ENCODE measurements at places on chromosomes 3 and 15.

DNA sequence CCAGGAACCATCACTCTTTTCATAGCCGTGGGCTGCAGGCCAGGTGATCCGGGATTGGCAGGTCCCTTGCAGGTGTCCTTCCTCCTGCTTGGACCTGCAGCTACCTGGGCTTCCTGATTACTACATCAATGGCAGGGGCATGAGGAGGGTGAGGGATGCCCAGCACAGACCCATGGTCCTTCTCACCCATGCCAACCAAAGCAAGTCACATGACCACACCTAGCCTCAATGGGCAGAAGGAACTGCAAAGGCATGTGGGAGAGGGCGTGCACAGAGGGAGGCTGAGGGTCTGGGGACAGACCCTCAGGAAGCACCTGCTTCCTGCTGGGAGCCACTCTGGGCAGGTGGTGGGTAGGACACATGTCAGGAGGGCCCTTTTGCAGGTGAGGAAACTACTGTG, 105.2 kb downstream of the NUP210 start:
- no peak for DNase-seq

DNA sequence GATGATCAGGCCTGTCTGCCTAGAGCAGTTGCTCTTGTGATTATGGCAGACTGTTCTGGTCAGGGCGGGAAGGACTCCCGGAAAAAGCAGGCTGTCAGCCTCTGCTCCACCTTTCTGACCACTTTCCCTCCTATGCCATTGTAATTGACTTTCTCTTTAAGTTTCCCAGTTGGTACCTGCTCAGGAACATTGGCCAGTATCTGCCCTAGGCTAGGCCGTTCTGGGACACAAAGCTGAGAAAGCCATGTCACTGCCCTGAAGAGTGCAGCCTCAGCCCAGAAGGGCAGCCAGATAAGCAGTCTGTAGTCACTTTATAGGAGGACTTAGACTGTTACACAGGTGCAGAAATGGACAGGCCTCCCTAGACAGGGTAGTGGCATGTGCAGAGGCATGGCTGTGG, 80.8 kb downstream of the CLSTN2 start:
- no peak for DNase-seq

DNA sequence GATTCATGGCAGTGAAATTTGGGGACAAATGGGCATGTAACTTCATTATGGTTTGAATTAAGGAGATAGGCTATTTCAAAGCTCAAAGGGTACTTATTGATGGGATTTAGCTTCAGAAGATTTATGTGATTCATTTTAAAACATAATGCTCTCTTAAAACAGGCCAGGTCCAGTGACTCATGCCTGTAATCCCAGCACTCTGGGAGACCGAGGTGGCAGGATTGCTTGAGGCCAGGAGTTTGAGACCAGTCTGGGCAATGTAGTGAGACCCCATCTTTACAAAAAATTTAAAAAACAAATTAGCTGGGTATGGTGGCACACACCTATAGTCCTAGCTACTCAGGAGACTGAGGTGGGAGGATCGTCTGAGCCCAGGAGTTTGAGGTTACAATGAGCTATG, 11.5 kb downstream of the THAP10 start:
- no peak for DNase-seq

DNA sequence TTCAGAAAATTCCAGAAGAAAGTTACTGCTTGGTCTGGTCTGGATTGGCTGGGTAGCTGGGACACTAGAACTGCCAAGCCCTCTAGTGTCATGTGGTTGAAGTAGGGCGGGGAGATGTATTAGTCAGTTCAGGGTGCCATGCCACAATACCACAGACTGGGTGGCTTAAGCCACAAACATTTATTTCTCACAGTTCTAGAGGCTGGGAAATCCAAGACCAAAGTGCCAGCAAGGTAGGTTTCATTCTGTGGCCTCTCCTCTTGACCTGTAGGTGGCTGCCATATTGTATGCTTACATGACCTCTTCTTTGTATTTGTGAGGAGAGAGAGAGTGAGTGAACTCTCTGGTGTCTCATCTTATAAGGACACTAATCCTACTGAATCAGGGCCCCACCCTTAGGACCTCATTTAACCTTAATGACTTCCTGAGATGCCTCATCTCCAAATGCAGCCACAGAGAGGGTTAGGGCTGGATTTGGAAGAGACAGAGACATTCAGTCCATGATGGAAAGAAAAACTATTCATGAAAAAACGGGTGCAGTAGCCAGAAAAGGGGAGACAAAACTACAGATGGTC, 18.1 kb upstream of the ZSCAN2 start:
- DNase-seq, result no peak

DNA sequence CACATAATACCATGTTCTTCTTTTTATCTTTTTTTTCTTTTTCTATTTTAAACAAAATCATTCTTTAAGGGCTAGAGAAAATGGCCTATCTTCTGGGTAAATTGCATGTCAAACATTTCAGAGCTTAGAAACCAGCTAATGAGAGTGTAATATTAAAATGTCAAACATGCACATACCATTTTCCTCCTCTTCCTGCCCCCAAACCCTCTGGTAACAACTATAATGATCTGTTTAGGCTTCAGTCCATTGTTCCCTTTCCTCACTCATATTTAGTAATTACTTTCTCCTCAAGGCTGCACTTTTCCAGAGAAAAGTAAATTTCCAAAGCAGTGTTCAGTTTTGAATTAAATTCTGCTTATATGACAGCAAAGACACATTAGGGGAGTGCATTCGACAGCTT, 224.3 kb upstream of the ROBO2 start:
- no peak for DNase-seq

GRCh38 chr3:33831053-33831452, 32.6 kb downstream of the PDCD6IP start:
- no peak for DNase-seq

DNA sequence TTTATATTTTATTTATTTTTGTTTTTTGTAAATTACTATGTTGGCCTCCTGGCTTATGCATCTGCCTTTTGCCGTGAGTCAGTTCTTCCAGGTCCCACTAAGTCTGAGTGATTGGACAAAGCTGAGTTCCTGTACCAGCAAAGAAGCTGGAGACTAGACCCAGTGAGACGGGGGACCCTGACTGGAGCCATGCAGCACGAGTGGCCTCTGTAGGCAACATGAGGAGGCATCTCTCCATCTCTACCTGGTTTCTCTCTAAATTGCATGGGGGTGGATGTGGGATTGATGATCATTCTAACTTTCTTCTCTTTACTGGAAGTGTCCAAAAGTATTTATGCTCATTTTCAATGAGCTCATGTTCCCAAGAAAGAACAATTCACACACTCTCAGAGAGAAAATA, 155.3 kb upstream of the MRPL3 start:
- DNase-seq, result no peak

DNA sequence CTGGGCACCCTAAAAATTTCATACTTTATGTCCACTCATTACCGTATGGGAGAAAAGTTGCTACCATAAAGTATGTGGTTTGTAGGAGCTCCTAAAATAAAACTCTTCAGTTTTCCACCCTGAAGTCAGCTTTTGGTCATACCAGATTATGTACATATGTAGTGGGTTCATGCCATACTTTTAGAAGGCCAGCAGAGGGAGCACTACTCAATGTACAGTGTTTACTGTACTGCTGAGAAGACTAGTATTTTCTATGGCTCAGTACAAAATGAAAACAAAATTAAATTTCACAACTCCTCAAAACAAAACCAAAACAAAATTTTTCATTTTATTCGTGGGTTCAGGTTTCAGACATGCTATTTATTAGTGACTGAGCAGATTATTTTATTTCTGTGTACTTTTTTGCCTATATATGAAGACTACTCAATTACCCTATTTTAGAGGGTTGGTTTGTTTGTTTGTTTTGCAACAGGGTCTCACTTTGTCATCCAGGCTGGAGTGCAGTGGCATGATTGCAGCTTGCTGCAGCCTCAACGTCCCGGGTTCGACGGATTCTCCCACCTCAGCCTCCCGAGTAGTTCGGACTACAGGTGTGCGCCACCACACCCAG, 24.3 kb downstream of the NXPE3 start:
- DNase-seq, result peak; percentile 57

DNA sequence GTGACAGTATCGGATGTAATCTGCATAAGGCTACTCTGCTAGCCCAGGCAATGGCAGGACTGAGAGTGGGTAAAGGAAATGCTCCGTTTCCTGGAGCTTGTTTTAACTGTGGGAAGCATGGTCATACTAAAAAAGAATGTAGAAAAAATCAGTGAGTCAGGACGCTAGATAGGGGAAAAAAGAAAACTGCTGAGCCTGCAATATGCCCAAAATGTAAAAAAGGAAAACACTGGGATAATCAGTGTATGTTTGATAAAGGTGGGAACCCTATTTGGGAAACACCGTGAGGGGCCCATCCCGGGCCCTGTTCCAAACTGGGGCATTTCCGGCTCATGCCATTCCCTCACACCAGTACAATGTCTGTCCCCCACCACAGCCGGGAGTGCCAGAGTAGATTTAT, 775.8 kb downstream of the ZPLD1 start:
- DNase-seq, result no peak

DNA sequence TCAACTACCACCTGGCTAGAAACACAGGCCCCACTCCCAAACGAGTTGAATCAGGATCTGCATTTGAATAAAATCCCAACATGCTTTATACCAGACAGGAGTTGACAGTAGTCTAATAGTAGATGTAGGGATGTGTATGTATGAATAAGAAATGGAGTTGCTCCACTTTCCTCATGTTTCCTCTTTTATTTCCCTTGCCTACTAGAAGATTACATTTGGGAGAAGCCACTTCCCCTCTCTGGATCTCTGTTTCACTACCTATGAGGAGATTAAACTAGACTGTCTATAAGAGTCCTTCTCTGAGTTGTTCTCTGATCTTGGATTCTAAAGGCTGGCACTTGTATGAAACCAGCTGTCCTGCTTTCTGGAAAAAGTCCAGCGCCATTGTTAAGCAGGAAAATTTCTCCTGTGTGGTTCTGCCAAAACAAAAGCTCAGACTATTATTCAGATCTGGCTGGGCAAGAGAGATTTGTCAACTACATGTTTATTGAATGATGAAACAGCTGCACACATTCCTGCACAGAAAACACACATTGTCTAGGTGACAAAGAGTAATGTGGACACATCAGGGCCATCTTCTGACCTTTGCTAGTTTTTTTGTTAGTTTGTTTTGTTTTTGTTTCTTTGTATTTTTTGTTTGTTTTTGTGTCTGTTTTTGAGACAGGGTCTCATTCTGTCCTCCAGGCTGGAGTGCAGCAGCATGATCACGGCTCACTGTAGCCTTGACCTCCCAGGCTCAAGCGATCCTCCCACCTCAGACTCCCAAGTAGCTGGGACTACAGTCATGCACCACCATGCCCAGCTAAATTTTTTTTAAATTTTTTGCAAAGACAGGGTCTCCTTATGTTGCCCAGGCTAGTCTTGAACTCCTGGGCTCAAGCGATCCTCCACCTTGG, 29.9 kb downstream of the ACP3 start:
- DNase-seq, result no peak

DNA sequence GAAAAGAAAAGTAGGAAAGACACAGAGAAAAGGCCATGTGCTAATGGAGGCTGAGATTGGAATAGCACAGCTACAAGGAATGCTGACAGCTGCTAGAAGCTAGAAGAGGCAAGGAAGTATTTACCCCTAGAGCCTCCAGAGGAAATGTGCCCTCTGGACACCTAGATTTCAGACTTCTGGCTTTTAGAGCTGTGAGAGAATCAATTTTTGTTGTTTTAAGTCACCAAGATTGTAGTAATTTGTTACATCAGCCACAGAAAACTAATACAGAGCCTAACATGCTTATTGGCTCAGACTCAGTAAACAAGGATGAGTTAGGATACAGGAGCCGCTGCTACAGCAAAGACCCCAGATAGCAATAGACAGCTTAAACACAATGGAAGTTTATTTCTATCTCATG, 33.1 kb upstream of the GLCE start:
- no peak for DNase-seq

DNA sequence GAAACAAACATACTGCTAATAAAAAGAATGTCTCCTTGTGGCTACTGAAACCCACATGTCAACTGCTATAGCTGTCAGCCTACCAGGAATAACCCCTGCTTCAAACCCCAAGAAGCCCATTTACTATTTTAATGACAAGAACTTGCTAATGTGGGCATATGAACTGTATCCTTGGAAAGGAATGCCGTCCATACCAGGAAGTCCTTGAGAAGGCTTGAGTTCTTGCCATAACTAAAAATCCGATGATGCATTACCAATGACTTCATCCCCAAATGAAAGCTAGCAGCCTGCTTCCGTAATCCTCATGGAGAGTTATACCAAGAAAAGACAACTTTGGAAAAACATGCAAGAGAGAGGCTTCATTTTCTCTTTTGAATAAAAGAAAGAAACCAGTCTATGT, 34.8 kb downstream of the MINDY4B start:
- peak; percentile 44 for DNase-seq

DNA sequence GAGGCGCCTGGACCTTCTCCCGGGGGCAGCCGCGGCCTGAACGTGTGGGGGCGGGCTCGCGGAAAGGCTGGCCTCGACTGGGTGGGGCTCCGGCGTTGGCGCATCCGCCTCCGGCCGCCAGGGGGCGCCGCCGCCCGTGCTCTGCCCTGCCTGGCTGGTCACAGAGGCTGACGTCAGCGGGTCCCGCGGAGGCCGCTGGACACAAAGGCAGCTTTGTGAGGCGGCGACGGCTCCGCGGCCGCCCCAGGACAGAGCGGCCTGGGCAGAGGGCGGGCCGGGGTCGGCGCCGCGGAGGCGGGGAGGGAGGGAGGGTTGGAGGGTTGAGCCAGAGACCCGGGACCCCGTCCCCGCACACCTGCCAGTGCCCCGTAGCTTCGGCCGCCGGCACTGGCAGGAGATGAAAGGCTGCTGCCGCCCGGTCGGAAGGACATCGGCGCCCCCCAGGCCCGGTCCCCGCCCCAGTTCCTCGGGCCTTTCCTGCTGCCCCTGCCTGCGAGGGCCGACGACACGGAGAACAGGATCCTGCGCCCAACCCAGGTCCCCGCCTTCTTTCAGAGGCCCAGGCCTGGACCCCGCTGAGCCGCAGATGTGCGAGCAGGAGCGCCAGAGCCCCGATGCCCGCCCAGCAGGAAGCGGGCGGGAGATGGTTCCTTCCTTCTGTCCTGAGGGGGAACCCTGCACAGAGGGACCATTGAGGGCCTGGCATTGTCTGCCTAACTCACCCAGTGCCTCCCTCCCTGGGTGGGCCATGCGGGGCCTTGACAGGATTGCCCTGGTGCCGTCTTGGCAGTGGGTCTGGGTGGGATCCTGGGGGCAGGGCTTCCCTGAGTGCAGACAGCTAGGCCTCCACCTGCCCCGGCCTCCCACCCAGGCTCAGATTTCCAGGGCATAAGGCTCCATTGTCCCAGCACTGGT, 8.7 kb upstream of the SEMA3B start:
- DNase-seq, result peak; percentile 61

- DNase-seq, result no peak
Measured at GRCh38 chr3:50708620-50709019, 33.9 kb downstream of the DOCK3 start.

DNA sequence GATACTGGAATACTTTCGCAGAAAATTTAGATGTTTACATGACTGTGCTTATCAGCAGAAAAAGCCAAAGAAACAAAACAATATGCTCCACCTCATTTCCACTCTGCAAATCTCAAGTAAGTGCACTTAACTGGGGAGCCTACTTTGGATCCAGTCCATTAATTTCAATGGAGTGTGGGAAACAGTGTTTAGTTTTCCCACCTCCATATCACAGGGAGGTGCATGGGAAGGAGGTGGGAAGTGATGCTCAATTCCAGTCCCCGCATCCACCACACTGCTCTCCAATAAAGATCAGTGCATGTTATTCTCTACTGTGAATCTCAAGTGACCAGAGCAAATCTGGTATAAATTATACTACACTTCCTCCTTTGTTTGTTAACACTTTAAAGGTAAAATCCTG, 2.9 kb downstream of the NEDD4 start:
- DNase-seq, result no peak

GRCh38 chr15:99954361-99955180, 221.3 kb upstream of the LYSMD4 start:
- DNase-seq, result no peak

- DNase-seq, result no peak
Measured at GRCh38 chr3:138473391-138473790, 39.0 kb downstream of the ESYT3 start.

- no peak for DNase-seq
Measured at GRCh38 chr15:55829826-55830225, 86.9 kb upstream of the PRTG start.
